Activated naive CD8-positive, alpha-beta T cell treated with anti-CD3 and anti-CD28 coated beads, Interleukin-2, amount 50 U/mL, for 24 hours (primary cell): ENCODE measurements at places on chromosomes 12 and 14.

- no peak overlapping the region for H3K27ac ChIP-seq
- H3K4me1 ChIP-seq, result peaks cover 6% of the 10 kb centered on the region
- H3K36me3 ChIP-seq, result no peaks in the 10 kb centered on the region
- H3K4me3 ChIP-seq, result no peak overlapping the region
- no peaks in the 10 kb centered on the region for H3K27me3 ChIP-seq
- no peak for DNase-seq
Observed at GRCh38 chr14:90797451-90797850, 18.8 kb downstream of the TTC7B start.

GRCh38 chr12:130142736-130143135, 19.5 kb upstream of the FZD10 start:
- H3K4me3 ChIP-seq, result no peak overlapping the region
- no peaks in the 10 kb centered on the region for H3K4me1 ChIP-seq
- no peak for DNase-seq
- no peak overlapping the region for H3K27ac ChIP-seq

GRCh38 chr12:132489078-132489601, 811 bp upstream of the FBRSL1 start:
- peak; percentile 63 for DNase-seq
- no peaks in the 10 kb centered on the region for H3K36me3 ChIP-seq
- H3K4me3 ChIP-seq, result peak overlapping the region; percentile 77

GRCh38 chr12:64120568-64120967, 101.5 kb downstream of the KICS2 start:
- H3K4me1 ChIP-seq, result no peaks in the 10 kb centered on the region
- H3K27ac ChIP-seq, result no peak overlapping the region
- no peak overlapping the region for H3K4me3 ChIP-seq

DNA sequence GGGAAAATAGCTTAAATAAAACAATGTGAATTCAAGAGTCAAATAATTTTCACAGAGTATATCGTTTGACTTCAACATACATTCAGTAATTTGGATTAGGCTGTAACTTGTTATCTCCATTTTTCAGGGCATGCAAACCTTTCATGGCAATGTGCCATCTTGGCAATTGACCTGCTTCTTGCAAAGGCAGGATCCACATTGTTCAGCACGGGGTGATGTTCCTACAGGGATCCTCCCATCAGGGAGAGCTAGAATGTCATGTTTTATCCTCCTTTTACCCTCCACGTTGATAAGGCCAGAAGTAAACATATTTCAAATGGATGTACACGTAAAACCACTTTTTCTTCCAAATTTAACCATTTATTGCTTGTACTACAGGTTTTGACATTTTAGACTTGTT, 314.4 kb downstream of the GALC start:
- no peak for DNase-seq
- H3K4me1 ChIP-seq, result no peaks in the 10 kb centered on the region
- no peaks in the 10 kb centered on the region for H3K27me3 ChIP-seq
- no peaks in the 10 kb centered on the region for H3K36me3 ChIP-seq
- H3K4me3 ChIP-seq, result no peak overlapping the region

DNA sequence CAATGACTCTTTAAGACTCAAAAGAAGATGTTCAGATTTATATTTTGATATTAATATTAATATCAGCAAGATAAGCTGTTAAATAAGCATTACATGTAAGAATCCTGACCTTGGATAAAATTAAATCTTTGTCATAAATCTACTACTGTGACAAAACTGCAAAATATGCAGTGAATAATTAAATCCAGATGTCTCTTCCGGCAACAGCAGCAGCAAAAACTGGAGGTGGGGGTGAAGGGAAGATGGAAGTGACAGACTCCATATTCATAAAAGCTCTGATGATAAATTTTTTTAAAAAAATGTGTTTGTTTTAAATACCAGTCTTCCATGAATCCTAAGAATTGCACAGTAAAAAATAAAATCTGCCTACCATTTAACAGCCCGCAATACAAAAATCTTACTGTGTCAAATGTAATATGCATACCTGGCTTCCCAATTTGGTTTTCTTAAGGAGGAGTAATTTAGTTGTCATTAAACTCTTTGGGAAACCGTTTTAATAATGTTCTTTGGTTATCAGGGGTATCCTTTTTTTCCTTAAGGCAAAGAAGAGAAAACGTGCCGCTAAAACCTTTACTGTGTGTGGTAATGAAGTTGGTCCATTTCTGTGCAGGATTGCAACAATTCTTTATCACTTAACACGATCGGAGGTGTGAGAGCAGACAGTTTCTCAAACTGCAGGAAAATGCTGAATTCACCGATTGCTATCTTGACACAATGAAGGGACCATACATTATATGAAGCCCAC, 478.2 kb downstream of the DIO2 start:
- peaks cover 2% of the 10 kb centered on the region for H3K27me3 ChIP-seq
- H3K27ac ChIP-seq, result no peak overlapping the region
- DNase-seq, result no peak
- peaks cover 3% of the 10 kb centered on the region for H3K4me1 ChIP-seq

GRCh38 chr12:10466311-10466710, 13.1 kb upstream of the KLRC1 start:
- H3K36me3 ChIP-seq, result peaks cover 13% of the 10 kb centered on the region
- H3K4me1 ChIP-seq, result no peaks in the 10 kb centered on the region
- H3K4me3 ChIP-seq, result no peak overlapping the region
- no peak overlapping the region for H3K27ac ChIP-seq
- DNase-seq, result no peak

DNA sequence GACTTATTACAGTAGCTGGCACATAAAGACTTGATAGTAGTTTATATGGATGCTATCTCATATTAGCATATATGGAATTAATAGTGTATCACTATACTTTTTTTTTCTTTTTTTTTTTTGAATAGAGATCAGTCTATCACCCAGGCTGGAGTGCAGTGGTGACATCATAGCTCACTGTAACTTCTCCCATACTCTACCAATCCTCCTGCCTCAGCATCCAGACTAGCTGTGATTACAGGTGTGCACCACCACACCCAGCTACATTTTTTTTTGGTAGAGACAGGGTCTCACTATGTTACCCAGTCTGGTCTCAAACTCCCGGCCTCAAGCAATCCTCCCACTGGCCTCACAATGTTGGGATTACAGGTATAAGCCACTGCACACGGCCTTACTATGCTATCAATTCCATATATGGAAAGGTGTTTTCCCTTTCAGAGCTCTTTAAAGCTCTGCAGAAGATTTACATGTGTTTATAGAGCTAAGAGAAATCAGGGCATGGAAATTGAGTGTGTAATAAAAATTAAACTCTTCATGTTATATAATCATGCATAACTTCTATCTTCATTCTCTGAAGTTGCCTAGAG, 1.8 kb upstream of the TBK1 start:
- DNase-seq, result no peak
- peak overlapping the region; percentile 91 for H3K4me3 ChIP-seq
- H3K27me3 ChIP-seq, result no peaks in the 10 kb centered on the region
- peaks cover 31% of the 10 kb centered on the region for H3K4me1 ChIP-seq
- H3K36me3 ChIP-seq, result peaks cover 41% of the 10 kb centered on the region

GRCh38 chr12:53078425-53079225, 565 bp downstream of the SPRYD3 start:
- DNase-seq, result no peak
- H3K4me1 ChIP-seq, result peaks cover 34% of the 10 kb centered on the region
- peak overlapping the region; percentile 90 for H3K4me3 ChIP-seq
- H3K27ac ChIP-seq, result peak overlapping the region; percentile 93
- H3K36me3 ChIP-seq, result peaks cover 6% of the 10 kb centered on the region

GRCh38 chr14:63468294-63468693, 74.9 kb downstream of the PPP2R5E start:
- H3K36me3 ChIP-seq, result peaks cover 4% of the 10 kb centered on the region
- no peaks in the 10 kb centered on the region for H3K27me3 ChIP-seq
- no peak overlapping the region for H3K27ac ChIP-seq
- no peak for DNase-seq
- H3K4me3 ChIP-seq, result no peak overlapping the region

DNA sequence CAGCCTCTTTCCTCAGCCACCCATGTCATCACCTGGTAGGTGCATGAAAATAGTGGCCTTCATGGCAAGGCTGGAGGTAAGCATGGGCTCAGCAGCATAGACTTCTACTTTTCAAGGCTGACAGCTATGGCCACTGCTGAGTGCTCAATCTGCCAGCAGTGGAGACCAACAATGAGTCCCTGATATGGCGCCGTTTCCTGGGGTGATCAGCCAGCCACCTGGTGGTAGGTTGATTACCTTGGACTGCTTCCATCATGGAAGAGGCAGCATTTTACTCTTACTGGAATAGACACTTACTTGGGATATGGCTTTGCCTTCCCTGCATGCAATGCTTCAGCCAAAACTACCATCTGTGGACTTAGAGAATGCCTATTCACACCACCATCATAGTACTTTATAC, 39.5 kb upstream of the USP44 start:
- no peak overlapping the region for H3K27ac ChIP-seq
- no peak overlapping the region for H3K4me3 ChIP-seq
- no peaks in the 10 kb centered on the region for H3K36me3 ChIP-seq
- DNase-seq, result no peak
- no peaks in the 10 kb centered on the region for H3K4me1 ChIP-seq

DNA sequence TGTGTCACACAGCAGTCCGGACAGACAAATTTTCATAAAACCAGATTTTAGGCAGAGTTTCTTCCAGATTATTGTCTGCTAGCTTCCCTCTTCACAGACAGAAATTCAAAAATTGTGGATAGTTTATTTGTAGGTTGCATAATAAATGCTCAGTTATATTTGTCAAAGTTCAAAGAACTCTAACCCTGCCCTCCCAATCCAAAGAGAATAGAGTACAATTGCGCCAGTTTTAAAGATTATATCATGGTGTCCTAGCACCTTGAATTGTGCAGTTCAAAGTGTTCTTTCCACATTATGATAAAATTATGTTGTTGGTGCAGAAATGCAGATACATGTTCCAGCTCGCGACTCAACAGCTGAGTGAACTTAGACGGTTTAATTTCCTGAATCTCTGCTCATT, 263.1 kb downstream of the PRKD1 start:
- no peak for DNase-seq
- no peaks in the 10 kb centered on the region for H3K4me1 ChIP-seq

DNA sequence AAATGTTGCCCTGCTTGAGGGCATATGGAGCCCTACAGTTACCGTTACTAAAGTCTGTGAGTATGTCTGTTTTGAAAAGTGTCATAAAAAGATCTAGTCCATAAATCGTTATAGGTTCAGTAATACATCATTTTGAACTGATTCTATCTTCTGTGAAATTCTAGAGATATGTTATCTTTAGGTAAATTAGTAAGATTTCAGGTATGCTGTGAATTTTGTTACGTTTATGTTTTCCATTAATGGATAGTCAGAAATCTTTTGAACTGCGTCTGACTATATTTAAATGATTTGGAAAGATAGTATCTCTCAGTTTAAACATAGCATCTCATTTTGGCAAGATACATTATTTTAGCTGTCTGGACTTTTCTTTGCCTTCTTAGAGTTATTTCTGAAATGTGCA, 8.3 kb downstream of the ALG10 start:
- no peak for DNase-seq
- peaks cover 8% of the 10 kb centered on the region for H3K36me3 ChIP-seq
- H3K27me3 ChIP-seq, result no peaks in the 10 kb centered on the region
- H3K4me1 ChIP-seq, result peaks cover 1% of the 10 kb centered on the region

GRCh38 chr14:76941544-76941943, 87.0 kb downstream of the IRF2BPL start:
- H3K4me3 ChIP-seq, result no peak overlapping the region
- DNase-seq, result no peak
- H3K4me1 ChIP-seq, result peaks cover 16% of the 10 kb centered on the region
- peak overlapping the region; percentile 18 for H3K27ac ChIP-seq
- no peaks in the 10 kb centered on the region for H3K27me3 ChIP-seq

DNA sequence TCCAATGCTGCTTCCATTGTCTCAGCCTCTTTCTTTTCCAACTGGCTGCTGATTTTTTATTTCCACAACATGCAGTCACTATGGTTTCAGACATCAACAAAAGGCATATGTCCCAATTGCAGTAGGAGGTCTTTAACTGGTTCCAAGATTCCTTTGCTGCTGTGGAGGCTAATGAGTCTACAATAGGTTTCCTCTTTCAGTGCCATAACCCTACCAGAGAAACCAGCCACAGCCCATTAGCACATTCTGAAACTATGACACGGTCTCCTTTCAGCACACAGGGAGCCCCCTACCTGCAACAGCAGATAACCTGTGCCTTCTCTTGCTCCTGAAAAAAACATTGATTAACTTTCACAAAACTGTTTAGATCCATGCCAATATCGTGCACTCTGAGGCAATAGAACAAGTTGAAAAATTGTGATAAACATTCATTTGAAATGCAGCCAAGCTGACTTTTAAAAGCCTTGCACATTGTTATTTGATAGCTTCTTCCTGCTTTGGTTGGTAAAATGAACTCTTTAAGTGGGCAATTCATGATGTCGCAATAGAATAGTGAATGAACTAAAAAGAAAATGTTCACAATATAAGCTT, 32.4 kb downstream of the PLEKHG7 start:
- no peaks in the 10 kb centered on the region for H3K36me3 ChIP-seq
- no peaks in the 10 kb centered on the region for H3K4me1 ChIP-seq
- no peak overlapping the region for H3K27ac ChIP-seq
- H3K4me3 ChIP-seq, result no peak overlapping the region

DNA sequence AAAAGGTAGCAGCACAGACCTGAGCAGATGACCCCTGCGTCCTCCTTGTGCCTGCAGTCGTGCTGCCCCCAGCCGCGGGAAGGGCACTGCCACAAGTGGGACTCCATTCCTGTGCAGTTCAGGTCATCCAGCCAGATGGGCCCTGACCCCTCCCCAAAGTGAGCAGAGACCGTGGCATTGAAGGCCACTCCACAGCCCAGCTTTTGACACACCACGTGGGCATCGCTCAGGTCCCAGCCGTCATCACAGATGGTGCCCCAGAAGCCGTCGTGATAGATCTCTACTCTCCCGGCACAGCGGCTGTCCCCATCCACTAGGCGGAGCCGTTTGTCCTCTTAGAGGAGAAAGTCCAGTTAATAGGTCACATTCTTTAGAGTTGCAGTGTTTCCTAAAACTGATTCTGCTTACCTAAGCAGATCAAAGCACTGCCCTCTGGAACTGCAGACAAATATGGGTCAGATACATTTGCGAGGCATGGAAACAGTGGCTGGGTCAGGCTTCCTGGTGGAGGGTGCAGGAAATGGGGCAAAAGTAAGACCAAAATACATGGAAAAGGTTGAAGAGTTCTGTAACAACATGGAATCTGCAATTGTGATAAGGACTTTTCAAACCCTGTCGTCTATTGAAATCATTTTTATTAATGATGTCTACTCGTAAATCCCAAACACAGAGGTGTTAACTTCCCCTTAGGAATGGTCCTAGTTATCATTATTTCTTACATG, 69.4 kb downstream of the CD163L1 start:
- no peak overlapping the region for H3K4me3 ChIP-seq
- peak; percentile 30 for DNase-seq
- peaks cover 8% of the 10 kb centered on the region for H3K27me3 ChIP-seq

- no peak overlapping the region for H3K4me3 ChIP-seq
- DNase-seq, result no peak
- no peaks in the 10 kb centered on the region for H3K27me3 ChIP-seq
- H3K4me1 ChIP-seq, result no peaks in the 10 kb centered on the region
- H3K36me3 ChIP-seq, result peaks cover 3% of the 10 kb centered on the region
Observed at GRCh38 chr14:73862480-73862879, 10.8 kb downstream of the PTGR2 start.

DNA sequence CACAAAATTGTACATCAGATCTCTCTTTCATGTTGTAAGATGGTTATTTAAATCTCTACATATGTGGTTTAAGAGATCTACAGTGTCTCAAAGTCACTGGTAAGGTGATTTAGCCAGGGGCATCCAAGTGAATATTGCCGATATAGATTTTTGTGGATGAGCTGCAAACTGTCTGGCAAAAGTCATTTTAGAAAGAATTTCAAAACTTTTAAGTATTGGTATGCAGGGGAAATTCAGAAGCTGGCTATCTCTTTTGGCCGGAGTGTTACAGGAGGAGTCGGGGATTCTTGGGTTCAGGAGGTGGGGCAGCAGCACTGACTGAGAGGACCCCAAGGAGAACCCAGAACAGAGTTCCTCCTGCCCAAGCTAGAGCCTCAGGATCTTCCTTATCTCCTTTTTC, 69.9 kb downstream of the PTHLH start:
- H3K36me3 ChIP-seq, result no peaks in the 10 kb centered on the region
- peaks cover 5% of the 10 kb centered on the region for H3K27me3 ChIP-seq
- H3K4me3 ChIP-seq, result no peak overlapping the region
